Activated naive CD4-positive, alpha-beta T cell treated with anti-CD3 and anti-CD28 coated beads, Interleukin-2, amount 10 ng/mL, durations not matched to agents 5 hours and 36 hours (primary cell): ENCODE measurements at places on chromosomes 16 and 17. TPM values are rescaled to one million over a fixed set of nuclear protein-coding genes. Genes with fewer than 3 reads are reported as not detected.

GPR142 gene
- total RNA-seq: not detected

NOG gene
- 1.6 TPM for total RNA-seq

TBC1D3L gene
- 22.0 TPM for total RNA-seq

KIF2B gene
- total RNA-seq: not detected

MYH1 gene
- not detected for total RNA-seq

PLD2 gene
- 17.9 TPM for total RNA-seq

IGFALS gene
- 0.15 TPM for total RNA-seq

TMEM235 gene
- not detected for total RNA-seq

SPHK1 gene
- 1.8 TPM for total RNA-seq

SPN gene
- total RNA-seq: 336 TPM

PABPN1L gene
- not detected for total RNA-seq

DLX4 gene
- total RNA-seq: 0.18 TPM

DHODH gene
- 9.6 TPM for total RNA-seq

C17orf100 gene
- 3.3 TPM for total RNA-seq

CEMP1 gene
- 0.51 TPM for total RNA-seq

HS3ST4 gene
- not detected for total RNA-seq

ASGR1 gene
- total RNA-seq: 0.63 TPM

DCAF7 gene
- total RNA-seq: 116 TPM

ARHGDIG gene
- total RNA-seq: not detected

SLC38A8 gene
- not detected for total RNA-seq

ST6GALNAC2 gene
- total RNA-seq: not detected
